ENCODE measurements at places on chromosomes 7 and 10. TPM values are rescaled to one million over a fixed set of nuclear protein-coding genes. Genes with fewer than 3 reads are reported as not detected.

The NKX1-2 gene
- total RNA-seq, result not detected

The SCART1 gene
- 2.7 TPM for total RNA-seq

The OPALIN gene
- not detected for total RNA-seq

The INA gene
- total RNA-seq, result 0.30 TPM

The ASAH2B gene
- total RNA-seq, result 3.3 TPM

The OPN1SW gene
- total RNA-seq, result not detected

The PPP1R3C gene
- 84.9 TPM for total RNA-seq
